Stimulated activated CD4-positive, alpha-beta T cell treated with anti-CD3 and anti-CD28 coated beads, Interleukin-2, amount 100 ng/mL, for 48 hours (primary cell): ENCODE measurements at places on chromosomes 3 and 15.
A peak's percentile ranks its signal among the peaks of the same experiment; 100 is the strongest.

GRCh38 chr3:183306798-183307671, 54.0 kb downstream of the B3GNT5 start:
- peak; percentile 12 for DNase-seq

GRCh38 chr3:37228749-37229148, 54.4 kb upstream of the LRRFIP2 start:
- no peak for DNase-seq

- DNase-seq, result no peak
These were observed 50.6 kb downstream of the SLC6A6 start for GRCh38 chr3:14452740-14453710.

DNA sequence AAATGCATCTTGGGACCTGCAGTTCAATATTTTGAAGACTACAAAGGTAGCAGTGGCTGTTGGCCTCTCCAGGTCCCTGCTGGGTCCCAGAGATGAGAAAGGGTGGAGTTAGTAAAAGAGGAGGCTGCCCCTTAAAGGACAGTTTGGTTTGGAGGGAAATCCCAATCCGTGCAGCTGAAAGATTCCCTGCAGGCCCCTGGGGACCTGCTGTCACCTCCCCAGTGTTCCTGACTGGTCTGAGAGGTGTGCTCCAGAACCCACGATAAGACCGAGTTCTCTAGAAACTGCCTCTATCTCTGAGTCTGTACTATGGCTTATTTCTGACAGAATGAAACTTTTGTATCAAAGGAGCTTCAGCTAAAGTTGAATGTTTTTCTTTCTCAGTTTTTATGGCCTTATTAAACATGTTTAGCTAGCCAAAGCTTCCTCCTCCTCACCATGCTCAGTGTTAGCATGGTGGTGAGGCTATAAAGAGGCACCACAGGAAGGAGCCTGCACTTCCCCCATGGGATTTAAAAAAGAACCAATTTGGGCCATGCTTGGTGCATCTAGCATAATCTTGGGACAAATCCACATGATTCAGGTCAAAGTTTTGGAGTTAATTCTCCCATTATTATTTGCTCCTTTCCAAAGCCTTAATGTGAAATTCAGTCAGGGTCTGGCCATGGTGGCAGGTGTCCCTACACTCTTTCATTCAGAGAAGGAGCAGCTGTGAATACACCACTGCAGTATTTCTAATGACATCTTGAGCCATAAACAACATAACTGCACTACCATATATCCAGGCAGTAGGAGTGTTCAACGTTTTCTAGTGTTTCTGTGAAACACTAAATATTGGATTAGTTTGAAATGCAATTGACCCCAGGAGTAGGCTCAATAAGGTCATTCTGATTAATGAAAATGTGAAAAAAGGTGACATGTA, 74.4 kb downstream of the ATP1B3 start:
- no peak for DNase-seq

DNA sequence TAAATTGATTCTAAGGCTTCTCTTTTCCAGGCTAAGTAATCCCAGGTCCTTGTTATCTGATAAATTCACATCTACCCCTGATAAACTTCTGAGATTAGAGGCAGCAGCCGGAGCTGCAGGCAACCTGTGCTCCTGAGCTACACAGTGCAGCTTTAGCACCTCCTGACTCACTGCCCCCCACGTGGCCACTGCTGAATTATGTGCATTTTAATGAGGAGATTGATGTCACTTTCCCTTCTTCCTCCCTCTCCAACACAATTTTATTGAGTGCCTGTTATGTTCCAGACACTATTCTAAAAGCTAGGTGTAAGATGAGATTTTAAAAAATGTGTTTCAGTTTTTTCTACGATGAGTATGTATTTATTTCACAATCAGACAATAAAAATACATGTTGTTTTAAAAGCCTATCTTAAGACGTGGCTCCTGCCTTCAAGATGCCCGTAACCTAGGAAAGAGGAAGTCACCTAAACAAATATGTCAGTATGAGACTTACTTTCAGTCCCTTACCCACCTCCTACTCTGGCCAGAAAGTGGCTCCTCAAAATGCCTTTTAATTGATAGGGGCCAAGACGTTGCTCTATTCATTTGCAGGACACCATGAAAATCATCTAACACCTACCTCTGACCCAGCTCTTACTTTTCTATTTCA, 161.5 kb upstream of the PFN2 start:
- DNase-seq, result no peak

DNA sequence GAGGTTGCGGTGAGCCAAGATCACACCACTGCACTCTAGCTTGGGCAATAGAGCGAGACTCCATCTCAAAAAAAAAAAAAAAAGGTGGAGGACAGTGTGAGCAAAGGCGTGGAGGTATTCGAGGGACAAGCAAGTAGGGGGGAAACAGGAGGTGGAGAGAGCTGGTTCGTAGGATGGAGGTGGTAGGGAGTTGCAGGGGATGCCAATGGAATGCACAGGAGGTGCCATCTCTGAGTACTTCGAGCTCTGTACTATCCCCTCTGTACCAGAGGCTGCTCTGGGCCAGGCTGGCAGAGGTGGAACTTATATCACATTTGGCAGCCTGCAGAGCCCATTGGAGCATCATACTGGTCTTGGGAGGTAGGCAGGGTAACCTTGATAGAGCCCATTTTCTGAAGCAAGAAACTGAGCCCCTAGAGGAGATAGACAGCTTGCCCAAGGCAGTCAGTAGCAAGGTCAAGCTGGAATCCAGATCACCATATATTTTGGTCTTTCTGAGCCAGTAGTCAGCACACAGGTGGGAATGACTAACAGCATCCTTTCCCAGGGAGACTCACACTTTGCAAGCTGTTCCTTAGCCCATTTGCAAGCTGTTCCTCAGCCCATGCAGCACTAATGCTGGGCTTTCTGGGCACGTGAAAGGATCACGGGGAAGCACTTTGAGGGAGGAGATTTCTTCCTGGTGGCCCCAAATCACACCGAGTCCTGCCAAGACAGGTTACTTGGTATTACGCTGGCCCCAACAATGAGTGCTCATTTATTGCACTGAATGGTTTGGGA, 9.2 kb upstream of the CCDC33 start:
- DNase-seq, result no peak

DNA sequence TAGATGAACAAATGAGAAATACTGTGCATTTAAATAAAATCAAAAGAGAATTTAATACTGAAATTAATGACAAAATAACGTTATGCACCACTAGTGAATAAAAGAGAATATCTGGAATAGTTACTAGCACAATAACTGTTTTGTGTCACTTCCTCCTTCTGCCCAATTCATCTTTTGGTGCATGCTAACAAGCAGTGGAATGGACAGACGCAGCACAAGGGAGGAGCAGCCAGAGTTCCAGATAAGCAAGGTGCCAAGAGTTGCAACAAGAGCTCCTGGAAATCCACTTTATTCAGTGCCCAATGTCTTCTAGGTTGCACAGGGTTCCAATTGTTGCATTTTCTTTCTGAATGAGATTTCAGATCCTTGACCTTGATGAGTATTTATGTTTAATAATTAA, 66.5 kb upstream of the PLXND1 start:
- no peak for DNase-seq

GRCh38 chr3:166248784-166249183, 411.6 kb upstream of the BCHE start:
- DNase-seq, result no peak

DNA sequence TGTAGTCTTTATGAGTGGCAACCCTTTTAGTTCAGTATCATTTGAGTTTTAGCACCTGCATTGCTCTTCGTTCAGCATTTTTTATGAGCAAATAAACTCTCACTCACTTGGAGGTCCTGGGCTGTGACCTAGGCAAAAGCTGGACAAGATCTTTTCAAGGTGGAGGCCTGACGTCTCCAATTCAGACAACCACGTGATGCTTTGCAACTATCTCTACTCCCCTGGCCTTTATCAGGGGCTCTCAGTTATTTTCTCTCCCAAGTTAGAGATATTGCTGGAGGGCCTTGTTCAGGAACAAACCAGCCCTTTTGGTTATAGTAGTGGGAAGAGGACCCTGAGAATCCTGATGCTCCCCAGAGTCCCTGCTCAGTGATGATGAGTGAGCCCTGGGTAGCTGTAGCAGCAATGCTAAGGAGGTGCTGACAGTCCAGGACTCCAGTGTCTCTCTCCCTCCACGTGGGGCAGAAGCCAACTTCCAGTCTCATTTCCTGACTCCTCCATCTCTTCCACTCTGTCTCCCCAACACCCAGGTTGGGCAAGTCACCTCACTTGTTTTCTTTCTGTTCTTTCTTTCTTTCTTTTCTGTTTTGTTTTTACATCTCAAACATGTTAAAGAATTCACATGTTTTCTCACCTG, 30.4 kb downstream of the HAPLN3 start:
- DNase-seq, result no peak

- DNase-seq, result no peak
These were observed 108.1 kb upstream of the MELTF start for GRCh38 chr3:197137751-197138150.

DNA sequence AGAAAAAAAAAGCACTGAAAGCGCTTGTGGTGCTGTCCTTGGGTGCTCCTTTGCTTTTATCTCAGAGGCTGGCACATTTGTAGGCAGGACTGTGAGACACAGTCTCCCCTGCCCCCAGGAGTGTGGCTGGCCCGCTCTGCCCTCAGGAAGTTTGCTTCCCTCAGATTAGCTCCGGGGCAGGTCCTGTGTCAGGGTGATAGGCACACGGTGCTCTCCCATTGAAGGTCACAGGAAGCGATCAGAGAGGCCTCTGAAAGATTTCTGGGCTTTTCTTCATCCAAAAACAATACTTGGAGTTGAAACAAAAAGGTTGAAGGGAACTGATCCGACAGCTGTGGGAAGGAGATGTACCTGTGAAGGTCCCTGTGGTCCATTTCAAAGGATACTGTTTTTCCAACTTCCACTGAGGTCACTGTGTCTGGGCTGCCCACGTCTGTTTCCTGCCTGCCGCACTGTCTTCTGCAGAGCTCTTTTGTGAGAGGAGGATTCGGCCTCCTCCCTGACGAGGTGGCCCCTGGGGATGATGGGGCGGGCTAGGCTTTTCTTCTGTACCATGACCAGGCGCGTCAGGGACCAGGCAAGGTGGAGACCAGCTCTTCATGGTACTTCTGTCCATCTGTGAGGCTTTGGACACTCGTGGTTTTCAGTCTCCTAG, 330.5 kb upstream of the CTDSPL start:
- DNase-seq, result no peak

GRCh38 chr3:105497386-105497785, 130.7 kb downstream of the ALCAM start:
- DNase-seq, result no peak

DNA sequence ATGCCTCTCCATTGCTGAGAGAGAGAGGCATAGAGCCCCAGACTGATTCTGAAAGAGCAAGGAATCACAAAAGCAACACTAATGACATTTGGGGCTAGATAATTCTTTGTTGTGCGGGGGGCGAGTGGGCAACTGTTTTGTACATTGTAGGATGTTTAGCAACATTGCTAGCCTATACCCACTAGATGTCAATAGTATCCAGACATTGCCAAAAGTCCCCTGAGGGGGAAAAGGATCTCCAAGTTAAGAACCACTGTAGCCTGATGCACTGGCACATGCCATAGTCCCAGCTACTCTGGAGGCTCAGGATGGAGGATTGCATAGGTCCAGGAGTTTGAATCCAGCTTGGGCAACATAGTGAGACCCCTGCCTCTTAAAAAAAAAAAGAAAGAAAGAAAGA, 22.8 kb upstream of the GOLM2 start:
- DNase-seq, result no peak
